ENCODE measurements at places on chromosomes 2 and 18. TPM values are rescaled to one million over a fixed set of nuclear protein-coding genes. Genes with fewer than 3 reads are reported as not detected.

The MALL gene
- total RNA-seq: not detected

The COLEC11 gene
- not detected for total RNA-seq

The ABCB11 gene
- not detected for total RNA-seq

The HS1BP3 gene
- total RNA-seq: 20.1 TPM

The FSHR gene
- not detected for total RNA-seq

The CNDP1 gene
- total RNA-seq: not detected

- H3K4me3 ChIP-seq: peak overlapping the region; percentile 45
- no peak for DNase-seq
- H3K27me3 ChIP-seq: no peaks in the 10 kb centered on the region
- peak overlapping the region; percentile 54 for H3K27ac ChIP-seq
- no peaks in the 10 kb centered on the region for H3K36me3 ChIP-seq
These were observed 3.8 kb downstream of the EMILIN1 start for GRCh38 chr2:27081984-27082772.

DNA sequence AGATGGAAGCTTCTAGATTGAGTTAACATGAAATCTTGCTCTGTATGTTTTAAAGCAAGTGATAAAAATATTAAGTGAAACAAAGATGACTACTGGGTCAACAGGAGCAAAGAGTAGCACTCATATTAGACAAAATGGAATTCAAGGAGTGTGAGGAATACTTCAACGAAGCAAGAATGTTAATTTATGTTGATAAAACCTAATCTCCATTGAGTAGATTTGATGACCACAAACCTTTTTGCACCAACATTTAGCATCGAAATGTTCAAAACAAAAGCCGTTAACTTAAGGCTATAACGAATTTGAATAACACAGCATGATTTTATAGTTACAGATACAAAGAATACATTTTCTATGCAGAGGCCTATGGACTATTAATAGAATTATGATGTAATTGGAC lies 35.7 kb downstream of the MRPS9 start:
- H3K27me3 ChIP-seq: no peaks in the 10 kb centered on the region
- DNase-seq: no peak
- no peaks in the 10 kb centered on the region for H3K36me3 ChIP-seq
- no peak overlapping the region for H3K4me3 ChIP-seq

GRCh38 chr18:62720048-62720447 lies 4.7 kb downstream of the PHLPP1 start:
- DNase-seq: no peak
- no peak overlapping the region for H3K4me3 ChIP-seq
- H3K27me3 ChIP-seq: no peaks in the 10 kb centered on the region

DNA sequence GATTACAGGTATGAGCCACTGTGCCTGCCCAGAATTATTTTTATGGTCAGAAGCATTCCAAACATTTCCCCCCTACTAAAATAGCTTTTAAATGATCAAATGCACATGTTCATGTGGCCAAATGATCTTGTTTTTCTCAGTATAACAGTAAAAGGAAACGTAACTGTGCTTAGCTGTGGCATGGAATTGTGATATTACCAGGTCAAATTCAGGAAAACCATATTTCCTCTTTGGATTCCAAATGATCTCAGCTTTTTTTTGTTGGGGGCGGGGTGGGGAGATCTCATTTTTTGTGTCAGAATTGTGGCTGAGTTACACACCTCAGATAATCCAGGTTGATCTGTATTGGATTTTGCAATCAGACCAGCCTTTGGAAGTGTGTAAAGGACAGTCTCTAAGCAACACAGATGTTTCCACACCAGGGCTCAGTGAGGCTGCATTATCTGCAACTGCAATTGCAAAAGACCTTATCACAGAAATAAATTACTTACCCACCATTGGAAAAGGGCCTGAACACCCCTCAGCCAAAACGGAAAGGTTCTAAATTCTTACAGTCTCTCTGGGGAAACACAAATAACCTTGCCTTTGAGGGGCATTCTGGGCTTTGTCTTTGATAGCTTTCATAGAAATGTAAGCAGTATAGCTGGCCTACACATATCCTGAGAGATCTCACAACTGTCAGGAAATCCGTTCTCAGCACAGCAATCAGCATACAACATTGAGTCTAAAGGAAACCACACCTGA lies 8.4 kb downstream of the CASP10 start:
- no peaks in the 10 kb centered on the region for H3K27me3 ChIP-seq
- DNase-seq: peak; percentile 51
- H3K4me1 ChIP-seq: peaks cover 98% of the 10 kb centered on the region

- no peaks in the 10 kb centered on the region for H3K4me1 ChIP-seq
- no peaks in the 10 kb centered on the region for H3K27me3 ChIP-seq
- no peak for DNase-seq
- H3K4me3 ChIP-seq: no peak overlapping the region
- no peak overlapping the region for H3K27ac ChIP-seq
- no peaks in the 10 kb centered on the region for H3K36me3 ChIP-seq
These were observed 1500.6 kb upstream of the TMEFF2 start for GRCh38 chr2:193695367-193695766.

DNA sequence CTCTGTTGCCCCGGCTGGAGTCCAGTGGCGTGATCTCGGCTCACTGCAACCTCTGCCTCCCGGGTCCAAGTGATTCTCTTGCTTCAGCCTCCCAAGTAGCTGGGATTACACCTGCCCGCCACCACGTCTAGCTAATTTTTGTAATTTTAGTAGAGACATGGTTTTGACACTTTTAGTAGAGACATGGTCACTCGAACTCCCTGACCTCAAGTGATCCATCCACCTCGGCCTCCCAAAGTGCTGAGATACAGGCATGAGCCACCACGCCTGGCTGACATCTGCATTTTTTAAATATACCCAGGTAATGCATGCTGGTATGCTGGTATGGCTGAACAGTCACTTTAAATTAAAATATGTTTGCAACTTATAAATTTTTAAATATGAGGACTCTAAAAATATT lies 91.9 kb downstream of the EPB41L3 start:
- no peak overlapping the region for H3K27ac ChIP-seq
- no peak for DNase-seq
- no peak overlapping the region for H3K4me3 ChIP-seq

- no peak overlapping the region for H3K4me3 ChIP-seq
- H3K36me3 ChIP-seq: no peaks in the 10 kb centered on the region
- H3K27ac ChIP-seq: no peak overlapping the region
- no peak for DNase-seq
- peaks cover 9% of the 10 kb centered on the region for H3K27me3 ChIP-seq
These were observed 89.3 kb upstream of the SMAD2 start for GRCh38 chr18:48019557-48020325.

DNA sequence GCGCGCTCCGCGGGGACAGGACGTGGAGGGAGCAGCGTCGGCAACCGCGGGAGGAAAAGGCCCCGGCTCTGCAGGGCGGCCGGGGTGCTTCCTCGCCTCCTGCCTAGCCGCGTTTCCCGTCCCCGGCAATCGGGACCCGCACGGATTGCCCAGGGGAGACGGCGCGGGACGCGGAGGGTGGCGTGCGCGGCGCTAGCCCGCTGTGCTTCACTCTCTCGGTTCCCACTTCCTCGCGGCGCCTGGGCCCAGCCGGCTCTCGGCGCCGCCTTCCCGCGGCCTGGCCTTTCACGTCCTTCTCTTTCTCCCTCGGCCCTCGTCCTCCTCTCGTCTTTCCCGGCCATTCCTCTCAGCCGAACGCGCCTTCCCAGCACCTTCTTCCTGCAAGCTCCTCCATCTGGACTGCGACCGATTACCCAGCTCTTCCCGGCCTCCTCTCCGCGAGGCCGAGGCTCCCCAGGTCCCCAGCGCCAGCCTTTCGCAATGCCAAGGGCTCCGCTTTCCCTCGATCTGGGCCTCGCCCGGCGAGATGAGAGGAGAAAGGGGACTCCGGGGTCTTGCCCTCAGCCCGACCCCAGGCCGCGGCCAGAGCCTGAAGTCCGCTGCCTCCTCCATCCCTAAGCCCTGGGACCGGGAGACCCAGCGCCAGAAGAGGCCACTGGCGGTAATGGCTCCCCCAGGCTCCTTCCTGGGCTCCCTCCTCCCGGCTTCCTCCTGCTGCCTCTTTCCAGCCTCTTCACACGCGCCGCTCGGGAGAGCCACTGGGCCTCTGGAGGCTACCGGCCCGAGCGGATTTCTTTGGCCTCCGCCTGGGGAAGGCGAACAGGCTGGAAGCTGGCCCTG lies 34.3 kb upstream of the ATP6V1B1 start:
- H3K4me3 ChIP-seq: no peak overlapping the region
- no peaks in the 10 kb centered on the region for H3K36me3 ChIP-seq
- DNase-seq: no peak
- H3K27ac ChIP-seq: no peak overlapping the region
- H3K27me3 ChIP-seq: peaks cover 33% of the 10 kb centered on the region
- peaks cover 15% of the 10 kb centered on the region for H3K4me1 ChIP-seq

DNA sequence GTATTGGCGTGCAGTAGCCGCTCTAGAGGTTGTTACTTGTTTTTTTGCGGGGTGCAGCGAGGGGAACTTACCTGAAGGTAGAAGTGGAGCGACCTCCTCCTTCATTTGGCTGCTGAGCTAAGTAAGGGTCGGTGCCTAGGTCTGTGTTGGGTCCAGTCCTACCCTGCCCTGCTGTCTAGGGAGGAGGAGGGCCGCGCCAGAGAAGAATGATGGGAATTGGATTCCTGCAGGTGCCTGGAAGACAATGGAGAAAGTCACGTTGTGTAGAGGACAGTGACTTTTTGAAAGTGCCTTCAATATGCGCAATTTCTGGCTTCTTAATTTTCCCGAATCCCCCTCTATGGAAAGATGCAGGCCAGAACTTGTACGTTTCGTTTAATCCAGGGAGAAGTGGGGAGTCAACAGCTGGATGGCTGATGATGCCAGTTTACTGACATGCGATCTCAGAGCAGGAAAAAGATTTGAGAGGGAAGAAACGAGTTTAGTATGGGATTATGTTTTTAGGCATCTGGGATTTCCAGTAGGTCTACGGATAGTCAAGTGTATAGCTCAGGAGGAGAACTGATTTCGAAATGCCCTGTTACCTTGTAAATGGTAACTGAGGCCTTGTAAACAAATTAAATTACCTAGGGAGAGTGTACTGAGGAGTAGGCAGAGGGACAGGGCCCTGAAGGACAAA lies 653 bp downstream of the MRPS9 start:
- H3K27me3 ChIP-seq: no peaks in the 10 kb centered on the region
- H3K27ac ChIP-seq: peak overlapping the region; percentile 71
- H3K4me1 ChIP-seq: peaks cover 44% of the 10 kb centered on the region
- H3K4me3 ChIP-seq: peak overlapping the region; percentile 95
- no peak for DNase-seq
- no peaks in the 10 kb centered on the region for H3K36me3 ChIP-seq

DNA sequence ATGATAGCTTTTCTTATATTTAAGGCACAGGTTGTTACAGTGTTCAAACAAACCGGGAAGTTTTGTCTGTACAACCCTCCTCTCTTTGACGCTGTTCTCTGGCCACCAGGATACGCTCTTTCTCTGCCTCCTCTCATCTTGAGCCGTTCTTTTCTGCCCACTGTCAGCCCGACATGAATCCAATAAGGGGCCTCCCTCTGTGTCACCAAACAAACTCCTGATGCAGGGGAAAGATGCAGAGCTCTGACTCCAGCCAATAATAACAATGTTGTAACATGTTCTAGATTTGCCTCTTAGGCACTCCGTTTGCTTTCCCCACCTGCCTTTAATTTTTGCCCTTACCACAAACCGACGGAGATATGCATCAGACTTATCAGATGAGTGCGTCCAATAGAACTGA lies 449.3 kb downstream of the SLC4A3 start:
- no peak for DNase-seq
- H3K4me1 ChIP-seq: no peaks in the 10 kb centered on the region
- no peak overlapping the region for H3K4me3 ChIP-seq

DNA sequence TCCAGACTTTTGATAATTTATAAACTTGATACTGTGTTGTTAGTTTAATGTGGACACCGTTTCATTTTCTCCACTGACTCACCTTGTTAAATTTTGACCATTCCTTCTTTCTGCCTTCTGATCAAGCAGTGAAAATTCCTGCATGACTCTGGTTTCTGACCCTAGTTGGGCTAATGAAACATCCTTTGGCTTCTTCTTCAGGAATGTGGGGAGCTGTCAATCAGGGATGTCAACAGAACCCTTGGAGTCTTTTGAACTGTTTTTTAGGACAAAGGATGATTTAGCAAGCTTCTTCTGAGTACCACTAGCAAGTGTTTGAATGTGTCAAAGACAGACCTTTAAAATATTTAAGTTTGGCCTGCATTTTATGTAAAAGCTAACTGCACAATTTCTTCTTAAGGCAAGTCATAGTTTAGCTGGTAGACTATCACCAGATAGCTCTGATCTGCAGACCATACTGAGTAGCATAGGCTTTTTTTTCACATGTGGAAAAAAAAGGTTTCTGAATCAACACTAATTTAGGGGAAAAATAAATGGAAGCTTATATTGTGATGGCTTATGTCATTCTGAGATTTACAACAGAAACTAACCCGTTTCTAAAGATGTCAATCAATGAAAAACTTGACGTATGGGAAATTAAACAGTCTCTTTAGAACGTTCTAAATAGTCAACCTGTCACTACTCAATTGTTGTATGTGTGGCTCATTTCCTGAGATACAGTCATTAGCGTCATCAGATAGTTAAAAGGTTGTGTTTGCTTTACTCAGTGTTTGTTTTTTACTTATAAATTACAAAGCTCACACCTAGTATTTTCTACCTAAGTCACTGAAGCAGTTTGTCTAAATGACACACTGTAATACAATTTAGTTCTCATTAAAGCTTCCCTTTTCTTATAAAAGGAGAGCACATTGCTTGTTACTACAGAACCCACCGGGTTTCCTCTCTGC lies 311.4 kb downstream of the PTPRM start:
- DNase-seq: no peak
- no peak overlapping the region for H3K27ac ChIP-seq
- H3K4me3 ChIP-seq: no peak overlapping the region

DNA sequence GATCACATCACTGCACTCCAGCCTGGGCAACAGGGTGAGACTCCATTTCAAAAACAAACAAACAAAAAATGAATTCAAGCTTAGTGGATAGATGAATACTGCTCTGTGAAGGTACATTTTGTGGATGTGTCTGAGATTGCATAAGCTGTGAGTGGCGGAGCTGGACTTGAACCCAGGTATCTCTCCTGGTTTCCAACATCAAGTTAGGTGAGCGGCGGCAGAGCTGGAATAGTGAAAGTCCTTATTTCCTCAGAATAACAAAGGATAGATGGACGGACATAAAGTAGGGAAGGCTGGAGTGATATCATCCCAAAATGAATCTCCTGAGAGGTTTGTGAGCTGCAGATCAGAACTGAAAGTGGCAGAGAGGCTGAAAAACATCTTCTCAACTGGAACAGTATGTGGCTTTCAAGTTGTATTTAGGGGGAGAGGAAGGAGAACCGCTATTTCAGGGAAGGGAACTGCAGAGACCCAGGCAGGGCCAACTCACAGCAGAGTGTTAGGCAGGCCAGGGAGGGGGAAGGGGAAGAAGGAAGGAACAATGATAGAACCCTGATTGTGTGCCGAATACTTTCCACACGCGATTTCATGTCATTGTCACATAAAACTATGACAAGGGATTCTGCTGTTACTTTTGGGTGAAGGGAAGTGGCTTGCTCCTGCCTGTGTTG lies 106.2 kb downstream of the LPIN1 start:
- no peaks in the 10 kb centered on the region for H3K36me3 ChIP-seq
- H3K27ac ChIP-seq: no peak overlapping the region
- H3K4me1 ChIP-seq: no peaks in the 10 kb centered on the region
- no peak overlapping the region for H3K4me3 ChIP-seq
- no peaks in the 10 kb centered on the region for H3K27me3 ChIP-seq

Data from CD4-positive, alpha-beta memory T cell (primary cell).